ENCODE measurements at places on chromosomes 13 and 19.

GRCh38 chr13:38180670-38181069 is 169.0 kb upstream of the UFM1 start:
- no peak for DNase-seq

- DNase-seq, result no peak
These were observed 1.0 kb downstream of the KLF1 start for GRCh38 chr19:12885749-12886650.

DNA sequence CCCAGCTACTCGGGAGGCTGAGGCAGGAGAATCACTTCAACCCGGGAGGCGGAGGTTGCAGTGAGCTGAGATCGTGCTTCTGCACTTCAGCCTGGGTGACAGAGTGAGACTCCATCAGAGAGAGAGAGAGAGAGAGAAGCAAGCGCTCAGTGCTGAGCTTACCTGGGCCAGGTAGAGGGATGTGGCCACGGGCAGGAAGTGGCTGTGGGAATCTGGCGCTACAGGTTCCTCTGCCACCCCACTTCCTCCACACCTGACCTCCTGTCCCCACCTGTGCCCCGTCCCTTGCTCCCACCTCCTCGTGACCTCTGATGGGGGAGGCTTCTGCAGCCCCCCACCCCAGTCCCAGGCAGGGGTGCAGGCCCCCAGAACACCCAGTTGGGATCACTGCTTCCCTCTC is 1.0 kb upstream of the NCCRP1 start:
- no peak for DNase-seq

DNA sequence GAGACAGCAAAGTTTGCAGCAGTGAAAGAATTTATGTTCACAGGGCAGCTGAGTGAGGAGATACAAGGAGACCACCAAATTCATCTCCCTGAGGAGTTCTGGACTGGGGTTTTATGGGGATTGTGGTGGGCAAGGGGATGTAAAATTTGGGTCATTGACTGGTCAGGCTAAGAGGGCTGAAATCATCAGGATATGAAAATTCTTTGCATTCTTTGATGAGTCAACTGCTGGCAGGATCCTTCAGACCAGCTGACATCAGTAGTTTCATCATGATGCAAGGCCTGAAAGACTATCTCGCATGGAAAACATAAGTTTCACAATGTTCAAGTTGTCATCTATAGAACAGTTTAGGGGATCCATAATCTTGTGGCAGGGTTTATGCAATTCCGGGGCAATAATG is 869.5 kb upstream of the PCDH9 start:
- no peak for DNase-seq

DNA sequence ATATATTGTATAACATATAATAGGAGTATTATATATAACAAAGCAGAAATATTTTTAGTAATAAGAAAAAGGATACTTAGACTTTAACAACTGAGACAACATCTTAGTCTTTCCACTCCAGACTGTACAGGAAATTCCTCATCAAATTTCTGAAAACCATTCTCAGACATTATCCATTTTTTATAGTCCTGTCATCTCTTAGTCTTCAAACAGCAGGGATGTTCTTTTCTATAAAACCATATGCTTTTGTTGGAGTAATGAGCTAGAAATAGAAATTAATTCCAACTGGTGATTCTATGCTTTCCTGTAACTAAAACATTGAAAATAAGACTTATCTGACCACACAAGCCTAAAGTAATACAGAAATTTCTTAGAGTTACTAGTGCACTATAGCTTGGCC is 82.2 kb upstream of the CSNK1A1L start:
- DNase-seq, result no peak

GRCh38 chr19:49560358-49560900 is 19.9 kb downstream of the NOSIP start:
- DNase-seq, result no peak

GRCh38 chr13:23828086-23828485 is 61.1 kb downstream of the MIPEP start:
- DNase-seq, result no peak

GRCh38 chr19:6706633-6706958 is 13.9 kb downstream of the C3 start:
- DNase-seq, result no peak

GRCh38 chr13:67520886-67521285 is 290.8 kb upstream of the PCDH9 start:
- DNase-seq, result no peak

DNA sequence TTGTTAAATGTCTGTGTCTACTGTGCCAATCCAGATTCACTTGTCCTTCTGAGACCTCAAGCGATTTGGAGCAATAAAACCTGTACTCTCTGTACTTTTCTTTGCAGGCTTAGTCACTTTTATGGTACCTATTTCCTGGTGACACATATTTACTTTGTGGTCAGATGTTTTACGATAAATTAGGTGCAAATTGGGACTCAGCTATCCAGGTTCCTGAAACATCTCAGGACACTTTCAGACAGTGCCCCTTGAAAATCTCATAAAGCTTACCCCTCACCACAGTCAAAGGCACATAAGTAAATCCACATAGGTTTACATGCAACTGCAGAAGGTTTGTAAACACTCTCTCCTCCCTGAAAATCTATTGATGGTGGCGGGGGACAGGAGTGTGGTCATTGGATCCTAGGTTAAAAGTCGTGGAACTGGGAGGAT is 438.8 kb downstream of the EFNB2 start:
- no peak for DNase-seq

- no peak for DNase-seq
These were observed 62.8 kb downstream of the FGF9 start for GRCh38 chr13:21733475-21734263.

GRCh38 chr13:43014162-43014561 is 9.2 kb upstream of the DNAJC15 start:
- no peak for DNase-seq

- no peak for DNase-seq
These were observed 3.0 kb downstream of the NFIX start for GRCh38 chr19:12997967-12998940.

- DNase-seq, result no peak
These were observed 146.3 kb upstream of the ZNF536 start for GRCh38 chr19:30225676-30226463.

GRCh38 chr19:32387701-32388392 is 17.7 kb upstream of the DPY19L3 start:
- DNase-seq, result no peak

DNA sequence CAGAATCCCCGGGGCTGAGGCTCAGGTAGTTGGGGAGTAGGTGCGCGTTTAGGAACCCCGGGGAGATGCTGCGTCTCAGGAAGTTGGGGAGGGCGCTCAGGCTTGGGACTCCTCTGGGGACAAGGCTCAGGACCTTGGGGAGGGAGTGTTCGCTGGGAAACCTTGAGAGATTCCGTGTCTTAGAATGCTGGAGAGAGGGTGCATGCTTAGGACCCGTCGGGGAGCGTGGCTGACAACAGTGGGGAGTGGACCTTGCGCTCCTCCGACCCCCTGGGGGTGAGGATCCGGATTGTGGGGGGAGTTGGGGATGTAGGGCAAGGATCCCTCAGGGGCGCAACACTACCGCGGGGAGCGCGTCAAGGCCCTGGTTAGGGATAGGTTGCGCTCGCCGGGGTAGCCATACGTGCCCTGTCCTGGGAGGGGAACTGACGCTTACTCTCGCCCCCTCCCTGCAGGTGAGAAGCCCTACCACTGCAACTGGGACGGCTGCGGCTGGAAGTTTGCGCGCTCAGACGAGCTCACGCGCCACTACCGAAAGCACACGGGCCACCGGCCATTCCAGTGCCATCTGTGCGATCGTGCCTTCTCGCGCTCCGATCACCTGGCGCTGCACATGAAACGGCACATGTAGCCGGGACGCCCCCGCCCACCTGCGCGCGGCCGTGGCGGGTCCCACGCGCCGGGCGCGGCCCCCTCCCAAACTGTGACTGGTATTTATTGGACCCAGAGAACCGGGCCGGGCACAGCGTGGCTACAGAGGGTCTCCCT is 2.0 kb downstream of the KLF2 start:
- DNase-seq, result no peak

- DNase-seq, result no peak
These were observed 753 bp downstream of the ZNF235 start for GRCh38 chr19:44303976-44304568.

GRCh38 chr13:29281932-29282495 is 313.5 kb downstream of the SLC7A1 start:
- DNase-seq, result no peak

- DNase-seq, result no peak
These were observed 77.4 kb downstream of the PDS5B start for GRCh38 chr13:32663660-32664059.

- DNase-seq, result no peak
These were observed 7.2 kb upstream of the RHPN2 start for GRCh38 chr19:33071887-33072286.

DNA sequence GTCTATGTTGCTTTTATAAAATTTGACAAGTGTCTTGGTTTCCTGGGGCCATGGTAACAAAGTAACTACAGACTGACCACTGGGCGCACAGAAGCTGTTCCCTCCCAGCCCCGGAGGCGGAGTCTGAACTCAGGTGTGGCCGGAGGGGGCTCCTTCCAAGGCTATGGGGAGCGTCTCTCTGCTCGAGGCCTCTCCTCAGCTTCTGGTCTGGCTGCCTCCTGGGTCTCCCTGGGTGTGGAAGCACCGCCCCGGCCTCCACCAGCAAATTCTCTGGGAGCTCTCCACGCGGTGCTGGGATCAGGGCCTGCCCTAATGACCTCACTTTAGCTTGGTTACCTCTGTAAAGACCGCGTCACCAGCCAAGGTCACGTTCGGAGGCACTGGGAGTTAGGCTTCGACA is 45.7 kb upstream of the F7 start:
- DNase-seq, result no peak

GRCh38 chr13:58883405-58883804 is 1251.9 kb downstream of the PCDH17 start:
- DNase-seq, result no peak

DNA sequence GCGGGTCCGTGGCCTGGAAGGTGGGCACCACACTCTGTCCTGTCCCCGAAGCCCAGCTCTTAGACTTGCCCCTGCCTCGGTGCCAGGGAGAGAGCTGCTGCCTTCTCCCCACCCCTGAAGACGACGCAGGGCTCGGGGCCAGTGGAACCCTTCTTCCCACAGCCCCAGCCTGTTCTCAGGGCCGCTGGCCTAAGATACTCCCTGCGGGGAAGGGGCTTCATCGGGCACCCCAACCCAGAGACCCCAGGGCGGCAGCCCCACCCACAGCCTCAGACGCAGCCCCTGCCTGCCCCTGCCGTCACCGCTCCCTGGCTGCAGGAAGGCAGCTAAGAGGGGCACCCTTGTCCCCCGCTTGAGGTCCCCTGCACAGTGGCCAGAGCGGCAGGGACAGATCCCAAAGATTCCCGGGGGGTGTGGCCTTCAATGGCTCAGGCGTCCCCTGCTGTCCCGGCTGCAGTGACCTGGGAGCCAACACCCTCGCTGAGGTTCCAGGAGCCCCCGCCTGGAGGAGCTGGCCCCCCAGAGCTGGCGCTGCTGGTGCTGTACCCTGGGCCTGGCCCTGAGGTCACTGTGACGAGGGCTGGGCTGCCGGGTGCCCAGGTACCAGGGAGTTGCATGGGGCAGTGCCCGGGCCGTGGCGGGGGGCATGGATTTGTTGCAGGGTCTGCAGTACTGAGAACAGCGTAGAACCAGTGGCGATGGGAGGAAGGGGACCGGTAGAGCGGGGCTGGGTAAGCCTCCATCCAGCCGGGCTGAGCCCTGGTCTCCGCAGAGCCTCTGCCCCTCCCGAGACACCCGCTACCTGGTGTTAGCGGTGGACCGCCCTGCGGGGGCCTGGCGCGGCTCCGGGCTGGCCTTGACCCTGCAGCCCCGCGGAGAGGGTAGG is 1.0 kb downstream of the AMH start:
- no peak for DNase-seq

DNA sequence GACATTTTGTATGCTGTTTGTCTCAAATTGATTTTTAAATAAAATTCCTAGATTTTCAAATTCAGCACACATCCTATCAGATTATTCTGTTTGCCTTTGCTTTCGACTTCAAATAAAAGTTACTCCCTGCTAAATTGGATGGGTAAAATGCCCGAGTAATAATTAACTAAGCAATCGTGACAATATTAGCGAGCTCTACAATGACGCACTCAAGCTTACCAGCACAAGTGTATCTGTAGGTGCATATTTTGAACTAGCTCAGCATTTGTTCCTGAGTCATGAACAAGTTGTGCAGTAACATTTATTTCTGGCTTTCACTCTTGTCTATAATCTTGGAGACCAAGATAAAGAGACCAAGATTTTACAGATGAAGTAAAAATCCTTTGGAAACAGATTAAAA is 113.4 kb downstream of the UBL3 start:
- DNase-seq, result no peak

DNA sequence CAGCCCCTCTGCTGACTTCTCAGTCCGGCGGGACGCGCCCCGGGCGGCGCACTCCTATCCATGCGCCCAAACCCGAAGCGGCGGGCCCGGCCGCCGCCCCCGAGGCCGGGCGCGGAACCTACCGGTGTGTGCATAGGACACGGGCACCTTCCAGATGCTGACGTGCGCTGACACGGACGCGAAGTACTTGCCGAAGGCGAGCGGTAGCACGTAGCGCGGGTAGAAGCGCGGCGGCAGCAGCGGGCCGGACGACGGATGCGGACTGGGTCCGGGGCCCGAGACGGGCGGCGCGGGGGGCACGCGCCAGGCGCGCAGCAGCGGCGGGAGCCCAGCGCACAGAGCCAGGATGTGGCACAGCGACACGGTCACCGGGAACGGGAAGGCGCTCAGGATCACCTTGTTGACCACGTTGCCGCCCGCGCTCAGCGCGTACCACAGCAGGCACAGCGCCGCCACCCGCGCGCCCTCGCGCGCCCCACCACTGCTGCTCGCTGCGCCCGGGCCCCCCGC is 338 bp downstream of the SLC35E1 start:
- DNase-seq, result no peak

DNA sequence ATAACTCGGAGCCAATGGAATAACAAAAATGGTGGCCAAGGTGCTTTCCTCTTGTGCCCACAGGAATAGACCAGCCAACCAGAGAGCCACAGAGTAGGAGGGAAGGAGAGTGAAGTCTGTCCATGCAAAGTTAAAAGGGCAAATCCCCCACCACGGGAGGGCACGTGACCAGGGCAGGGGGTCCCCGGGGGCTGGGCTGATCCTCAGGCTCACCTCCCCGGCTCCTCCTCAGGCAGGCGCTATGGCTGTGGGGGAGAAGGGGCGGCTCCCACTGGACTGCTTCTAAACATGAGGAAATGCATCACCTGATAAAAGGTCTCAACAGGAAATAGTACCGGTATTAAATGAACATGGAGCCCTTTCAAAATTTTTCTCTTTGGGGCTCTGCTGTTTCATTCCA is 73.2 kb upstream of the SLC15A1 start:
- no peak for DNase-seq

- DNase-seq, result no peak
These were observed 204.9 kb upstream of the MIR17HG start for GRCh38 chr13:91142572-91142971.

GRCh38 chr19:57037556-57037955 is 82.2 kb upstream of the USP29 start:
- no peak for DNase-seq

- no peak for DNase-seq
These were observed 9.0 kb downstream of the ABHD8 start for GRCh38 chr19:17294051-17294891.

GRCh38 chr13:109787135-109787954 is 962 bp upstream of the IRS2 start:
- DNase-seq, result no peak

- no peak for DNase-seq
These were observed 58.7 kb upstream of the PABPC3 start for GRCh38 chr13:25037057-25037813.

GRCh38 chr19:15432018-15432494 is 13.3 kb upstream of the AKAP8L start:
- no peak for DNase-seq

- no peak for DNase-seq
These were observed 1.2 kb downstream of the WDR83 start for GRCh38 chr19:12667731-12668302.

GRCh38 chr13:112132619-112133018 is 65.7 kb downstream of the SOX1 start:
- no peak for DNase-seq

GRCh38 chr13:38602266-38602665 is 84.6 kb upstream of the FREM2 start:
- no peak for DNase-seq

All from stimulated activated CD8-positive, alpha-beta memory T cell treated with anti-CD3 and anti-CD28 coated beads, Interleukin-7, amount 100 ng/mL, for 1 hour (primary cell).